NCI-H82 (cell line): ENCODE measurements at places on chromosomes 11 and 22.
A peak's percentile ranks its signal among the peaks of the same experiment; 100 is the strongest.

DNA sequence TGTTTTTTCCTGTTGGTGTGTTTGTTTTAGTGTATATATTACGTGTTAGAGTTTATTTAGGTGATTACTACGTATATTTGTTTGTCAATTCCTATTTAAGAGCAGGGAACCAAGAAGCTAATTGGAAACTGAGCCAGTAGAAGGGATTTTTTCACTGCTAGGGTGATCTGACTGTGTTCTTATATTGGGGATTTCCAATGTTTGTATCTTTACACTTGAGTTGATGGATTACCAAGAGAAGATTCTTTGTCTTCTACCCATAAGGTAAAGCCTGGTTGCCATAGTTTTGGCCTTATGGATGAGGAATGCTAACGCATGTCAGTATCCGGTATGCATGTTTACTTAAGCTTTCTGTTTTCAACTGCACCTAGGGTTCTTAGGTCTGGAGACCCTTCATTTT, 35.6 kb downstream of the SIK2 start:
- DNase-seq: no peak

- no peak for DNase-seq
Observed at GRCh38 chr11:32030875-32031503, 59.9 kb upstream of the RCN1 start.

DNA sequence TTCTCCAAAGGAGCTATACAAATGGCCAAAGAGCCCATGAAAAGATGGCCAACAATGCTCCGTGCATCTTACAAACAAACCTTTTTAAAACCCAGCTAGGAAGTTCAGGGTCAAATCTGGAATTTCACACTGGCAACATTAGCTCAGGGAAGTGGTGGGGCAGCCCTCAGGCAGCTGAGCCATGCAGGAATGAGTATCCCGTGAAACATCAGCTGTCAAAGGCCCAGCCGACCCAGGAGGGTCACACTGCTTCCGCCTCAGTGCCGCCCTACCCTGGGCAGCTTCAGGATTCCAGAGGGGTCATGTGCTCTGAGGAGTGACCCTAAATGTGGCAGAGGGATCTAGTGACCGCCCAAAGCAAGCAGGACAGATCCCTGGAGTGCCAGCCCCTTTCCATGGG, 73.4 kb downstream of the LINC01488 start:
- no peak for DNase-seq

- peak; percentile 76 for DNase-seq
Observed at GRCh38 chr11:74453373-74453975, 13.9 kb downstream of the KCNE3 start.

DNA sequence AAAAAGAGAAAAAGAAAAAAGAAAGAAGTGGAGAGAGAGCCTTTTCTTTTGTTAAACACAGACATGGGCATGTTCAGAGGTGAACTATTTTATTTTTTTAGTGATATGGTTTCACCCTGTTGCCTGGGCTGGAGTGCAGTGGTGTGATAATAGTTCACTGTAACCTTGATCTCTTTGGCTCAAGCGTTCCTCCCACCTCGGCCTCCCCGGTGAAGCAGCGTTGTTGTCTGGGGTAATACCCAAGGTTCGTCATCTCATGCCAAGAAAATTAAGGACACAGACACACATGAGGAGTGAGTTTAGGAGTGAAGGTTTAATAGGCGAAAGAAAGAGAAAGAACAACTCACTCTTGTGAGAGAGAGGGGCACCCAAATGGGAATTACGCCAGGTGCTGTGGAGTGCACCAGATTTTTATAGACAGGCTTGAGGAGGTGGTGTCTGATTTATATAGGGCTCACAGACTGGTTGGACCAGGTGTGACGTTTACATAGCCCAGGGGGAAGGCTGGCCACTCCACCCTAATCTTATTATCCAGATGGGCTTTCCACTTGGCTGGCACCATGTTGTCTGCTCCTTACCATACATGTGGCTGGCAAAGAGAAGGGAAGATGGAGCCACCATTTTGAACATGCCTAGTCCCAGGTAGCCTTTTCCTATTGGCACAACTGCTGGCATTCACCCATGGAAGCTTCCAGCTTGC, 42.3 kb downstream of the GRAMD1B start:
- peak; percentile 62 for DNase-seq

- DNase-seq: peak; percentile 6
Observed at GRCh38 chr11:110529043-110529442, 99.3 kb downstream of the FDX1 start.

DNA sequence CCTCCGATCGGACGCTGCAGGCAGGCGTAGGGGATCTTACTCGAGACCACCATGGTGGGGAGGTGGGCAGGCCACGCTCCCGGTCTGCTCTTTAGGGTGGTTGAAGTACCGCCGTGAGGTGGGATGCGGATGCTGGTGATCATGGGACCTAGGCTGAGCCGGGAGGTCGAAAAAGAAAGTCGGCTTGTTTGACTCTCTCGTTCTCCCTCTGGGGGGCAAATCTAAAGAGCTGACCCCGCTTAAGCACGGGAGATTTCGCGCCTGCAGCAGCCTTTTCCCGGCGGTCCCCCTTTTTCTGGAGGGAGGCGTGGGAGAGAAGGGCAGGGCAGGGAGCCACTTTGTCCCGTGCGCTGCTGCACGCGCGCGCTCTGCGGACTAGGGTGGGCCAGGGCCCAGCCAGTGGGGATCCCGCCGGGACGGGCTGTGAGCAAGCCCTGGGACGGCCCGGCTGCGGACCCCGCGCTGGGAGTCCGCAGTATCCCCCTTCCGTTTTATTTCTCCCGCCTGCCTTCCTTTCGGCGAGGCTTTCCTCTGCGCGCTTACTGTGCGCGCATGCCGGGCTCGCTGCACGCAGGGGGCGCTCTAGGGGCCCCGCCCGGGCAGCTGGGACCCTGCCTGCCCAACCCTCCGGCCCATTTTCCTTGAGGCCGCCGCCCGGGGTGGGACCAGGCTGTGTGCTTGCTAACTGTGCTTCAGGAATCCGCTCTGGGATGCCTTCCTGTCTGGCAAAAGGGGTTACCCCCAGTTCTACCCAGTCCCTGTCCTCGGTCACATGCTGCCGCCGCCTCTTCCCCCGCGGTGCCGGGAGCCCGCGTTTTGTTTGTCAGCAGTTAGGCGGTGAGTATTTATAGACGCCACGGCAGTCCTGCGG, 81.0 kb downstream of the PRR5L start:
- DNase-seq: peak; percentile 34

- DNase-seq: no peak
Observed at GRCh38 chr11:21566521-21567117, 626.3 kb upstream of the ANO5 start.
